Stimulated activated CD4-positive, alpha-beta T cell treated with anti-CD3 and anti-CD28 coated beads, Interleukin-1b, Interleukin-23, amount 100 ng/mL, for 1 hour (primary cell): ENCODE measurements at places on chromosomes 7 and 10.

- no peak for DNase-seq
These were observed 28.8 kb upstream of the ZNF488 start for GRCh38 chr10:47412869-47413268.

DNA sequence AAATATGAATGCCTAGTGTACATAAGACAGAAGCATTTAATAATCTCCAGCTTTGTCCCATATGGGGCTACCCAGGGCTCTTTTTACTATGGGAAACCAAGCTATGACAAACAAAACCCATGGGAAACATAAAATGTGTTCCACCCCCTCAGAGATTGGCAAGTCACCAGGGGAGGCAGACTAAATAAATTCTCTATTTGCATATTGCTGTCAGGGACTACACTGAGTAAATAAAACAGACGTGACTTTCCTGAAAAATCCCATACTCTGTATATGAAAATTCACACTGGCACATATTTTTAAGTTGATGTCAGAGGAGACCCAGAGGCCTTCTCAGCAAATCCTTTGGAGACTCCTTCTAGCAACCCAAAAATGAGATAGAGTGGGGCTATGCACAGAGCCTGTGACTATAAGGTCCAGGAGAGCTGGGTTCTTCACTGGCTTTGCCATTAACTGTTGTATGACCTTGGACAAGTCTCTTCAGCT, 44.0 kb upstream of the HPSE2 start:
- DNase-seq = no peak

DNA sequence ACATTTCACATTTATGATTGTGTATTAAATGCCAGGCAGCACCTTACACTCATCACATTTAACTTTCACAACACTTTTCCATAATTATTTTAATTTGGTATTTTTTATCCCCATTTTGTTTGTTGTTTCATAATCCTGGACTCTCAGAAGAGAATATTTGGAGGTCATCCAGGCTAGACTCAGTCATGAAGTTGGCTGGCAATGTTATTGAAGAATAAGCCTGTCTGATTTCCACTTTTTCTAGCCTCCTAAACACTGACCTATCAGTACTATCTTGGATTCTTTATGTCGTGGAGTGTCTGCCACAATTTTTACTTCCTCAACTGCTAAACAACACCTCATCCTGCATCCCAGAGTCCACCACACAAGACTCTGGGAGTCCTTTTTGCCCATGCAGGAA, 372.3 kb upstream of the NRP1 start:
- DNase-seq = no peak

DNA sequence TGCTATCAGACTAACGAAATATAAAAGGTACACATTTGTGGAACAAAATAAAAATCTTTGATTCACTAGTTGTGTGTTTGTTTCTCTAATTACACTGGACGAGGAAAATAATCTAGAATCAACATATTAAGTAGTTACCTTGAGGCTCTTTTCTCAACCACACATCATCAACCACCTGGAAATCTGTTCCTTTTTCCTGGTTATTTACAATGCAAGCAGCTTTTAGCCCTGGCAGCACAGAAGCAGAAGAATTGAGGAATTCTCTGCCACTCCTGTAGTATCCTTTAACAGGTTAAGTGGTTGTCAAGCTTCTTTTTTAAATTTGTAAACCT, 23.7 kb downstream of the NUP42 start:
- DNase-seq = no peak

- DNase-seq = no peak
These were observed 43.8 kb downstream of the ADAMTS14 start for GRCh38 chr10:70715853-70716795.

DNA sequence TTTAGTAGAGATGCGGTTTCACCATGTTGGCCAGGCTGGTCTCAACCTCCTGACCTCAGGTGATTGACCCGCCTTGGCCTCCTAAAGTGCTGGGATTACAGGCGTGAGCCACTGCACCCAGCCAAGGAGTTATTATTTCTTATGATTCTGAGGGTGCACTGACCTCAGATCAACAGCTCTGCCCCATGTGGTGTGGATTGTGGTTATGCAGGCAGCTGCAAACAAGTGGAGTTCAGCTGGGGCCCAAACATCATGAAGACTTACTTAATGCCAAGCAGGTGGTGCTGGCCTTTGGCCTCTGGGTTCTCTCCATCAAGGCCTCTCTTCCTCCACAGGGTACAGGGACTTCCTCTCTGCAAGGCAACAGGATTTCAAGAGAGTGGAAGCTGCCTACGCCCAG, 45.1 kb upstream of the OPTN start:
- DNase-seq = no peak
